ENCODE measurements at places on chromosomes 3 and 15.

- DNase-seq: no peak
Measured at GRCh38 chr3:57974796-57975388, 33.3 kb upstream of the FLNB start.

DNA sequence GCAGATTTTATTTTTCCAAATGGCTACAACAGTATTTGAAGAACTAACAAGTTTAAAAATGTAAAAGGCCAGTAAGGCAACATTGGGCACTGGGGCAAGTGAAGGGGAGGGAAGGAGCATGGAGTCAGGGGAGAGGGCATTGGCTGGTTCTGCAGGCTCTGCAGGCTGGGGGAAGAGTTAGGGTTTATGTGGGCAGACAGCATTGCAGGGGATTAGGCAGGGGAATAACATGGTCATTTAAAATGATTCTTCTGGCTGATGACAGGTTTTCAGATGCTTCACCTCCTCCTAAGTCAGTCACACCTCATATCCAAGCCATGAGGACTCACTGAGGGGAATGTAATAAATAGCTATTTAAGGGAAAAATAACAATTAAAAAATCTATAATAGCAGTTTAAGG, 52.6 kb downstream of the BTD start:
- no peak for DNase-seq

GRCh38 chr3:98563661-98564281, 29.6 kb downstream of the CPOX start:
- DNase-seq: no peak

- no peak for DNase-seq
Measured at GRCh38 chr15:47829667-47830066, 112.4 kb downstream of the SEMA6D start.

GRCh38 chr3:100562224-100562857, 47.1 kb upstream of the ADGRG7 start:
- DNase-seq: no peak

DNA sequence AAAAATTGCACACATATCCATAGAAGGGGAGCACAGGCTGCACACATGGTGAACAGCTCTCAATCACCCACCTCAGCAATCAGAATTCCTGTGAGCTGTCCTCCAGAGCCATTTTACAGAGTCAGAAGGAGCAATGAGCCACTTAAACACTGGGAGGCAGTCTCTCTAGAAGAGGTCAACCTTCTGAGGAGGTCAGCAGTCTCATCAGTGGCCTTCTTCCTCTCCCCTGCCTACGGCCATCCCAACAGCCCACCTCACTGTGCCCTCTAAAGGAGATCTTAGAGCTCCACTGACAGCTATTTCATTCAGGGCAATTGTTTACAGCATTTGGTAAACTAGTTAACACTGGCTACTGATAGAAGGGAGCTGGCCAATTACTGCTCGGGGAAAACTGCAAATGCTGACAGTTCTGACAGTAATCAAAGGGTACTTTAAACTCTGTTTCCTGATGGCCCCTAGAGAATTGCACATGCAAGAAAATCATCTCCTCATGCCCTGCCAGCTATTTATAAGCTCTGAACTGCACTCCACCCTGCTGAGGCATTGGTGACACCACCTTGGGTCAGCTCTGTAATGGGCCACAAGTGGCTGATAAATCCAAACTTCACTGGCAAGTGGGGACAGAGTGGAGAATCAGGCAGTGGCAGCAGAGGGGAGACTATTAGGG, 42.1 kb upstream of the TSPAN3 start:
- no peak for DNase-seq

- DNase-seq: no peak
Measured at GRCh38 chr3:106452096-106452495, 583.3 kb upstream of the CBLB start.

GRCh38 chr3:157081626-157082210, 78.2 kb downstream of the CCNL1 start:
- DNase-seq: peak; percentile 84

DNA sequence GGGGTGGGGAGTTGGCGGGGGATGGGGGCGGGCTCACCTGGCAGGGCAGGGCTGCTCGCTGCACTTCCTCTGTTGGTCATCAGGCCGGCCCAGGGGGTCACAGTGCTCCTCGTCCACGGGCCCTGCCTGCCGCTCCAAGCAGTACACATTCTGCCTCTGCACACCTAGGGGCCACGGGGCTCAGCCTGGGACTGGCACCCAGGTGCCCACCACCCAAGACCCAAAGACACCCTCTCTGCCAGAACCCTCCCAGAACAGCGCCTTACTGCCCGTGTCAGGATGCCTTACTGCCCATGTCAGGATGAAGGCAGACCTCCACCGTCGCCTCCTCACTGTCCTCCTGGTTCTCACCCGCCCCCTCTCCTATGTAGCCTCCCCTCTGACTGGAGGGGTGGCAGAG, 43.2 kb downstream of the ADAMTS7 start:
- no peak for DNase-seq

- DNase-seq: no peak
Measured at GRCh38 chr3:194277104-194277785, 73.9 kb downstream of the CPN2 start.

- no peak for DNase-seq
Measured at GRCh38 chr15:47719730-47720129, 2.4 kb downstream of the SEMA6D start.

- no peak for DNase-seq
Measured at GRCh38 chr15:73264881-73265280, 103.9 kb downstream of the HCN4 start.

- no peak for DNase-seq
Measured at GRCh38 chr15:63186065-63186464, 3.3 kb upstream of the RAB8B start.

- no peak for DNase-seq
Measured at GRCh38 chr15:23645371-23646164, 2.1 kb downstream of the MAGEL2 start.

- DNase-seq: no peak
Measured at GRCh38 chr3:42755681-42756578, 17.1 kb downstream of the CCDC13 start.

- no peak for DNase-seq
Measured at GRCh38 chr3:52682016-52682415, 3.7 kb downstream of the PBRM1 start.

DNA sequence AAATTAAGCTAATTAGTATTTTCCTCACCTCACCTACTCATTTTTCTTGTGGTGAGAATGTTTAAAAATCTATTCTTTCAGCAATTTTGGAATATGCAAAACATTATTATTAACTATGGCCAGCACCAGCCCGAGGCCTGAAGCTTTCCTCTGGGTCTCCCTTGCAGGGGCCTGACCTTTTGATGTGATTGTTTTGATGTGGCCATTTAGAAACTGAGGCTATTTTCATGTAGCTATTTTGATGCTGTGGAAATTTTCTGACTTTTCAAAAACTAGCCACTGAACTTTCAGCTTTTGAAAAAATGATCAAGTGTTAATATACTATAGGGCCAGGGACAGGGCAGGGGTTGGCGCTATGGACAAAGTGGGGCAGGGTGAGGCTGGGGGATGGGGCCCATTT, 8.2 kb upstream of the CCR9 start:
- DNase-seq: no peak

DNA sequence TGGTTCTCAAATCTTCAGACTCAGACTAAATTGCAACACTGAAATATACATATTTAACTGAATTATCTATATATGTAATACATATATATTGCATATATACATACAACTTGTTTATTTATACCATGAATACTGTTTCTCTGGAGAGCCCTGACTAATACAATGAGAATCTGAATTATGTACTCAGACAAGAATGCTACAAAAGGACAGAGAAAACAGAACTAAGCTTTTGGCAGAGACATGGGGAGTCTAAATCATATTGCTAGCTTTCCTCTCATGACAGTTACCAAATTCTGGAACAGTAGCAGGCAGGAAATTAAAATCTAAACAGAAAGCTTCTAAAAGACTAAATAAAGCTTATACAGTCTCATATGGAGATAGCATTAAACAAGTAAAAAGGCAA, 142.4 kb upstream of the KCNMB2 start:
- no peak for DNase-seq

DNA sequence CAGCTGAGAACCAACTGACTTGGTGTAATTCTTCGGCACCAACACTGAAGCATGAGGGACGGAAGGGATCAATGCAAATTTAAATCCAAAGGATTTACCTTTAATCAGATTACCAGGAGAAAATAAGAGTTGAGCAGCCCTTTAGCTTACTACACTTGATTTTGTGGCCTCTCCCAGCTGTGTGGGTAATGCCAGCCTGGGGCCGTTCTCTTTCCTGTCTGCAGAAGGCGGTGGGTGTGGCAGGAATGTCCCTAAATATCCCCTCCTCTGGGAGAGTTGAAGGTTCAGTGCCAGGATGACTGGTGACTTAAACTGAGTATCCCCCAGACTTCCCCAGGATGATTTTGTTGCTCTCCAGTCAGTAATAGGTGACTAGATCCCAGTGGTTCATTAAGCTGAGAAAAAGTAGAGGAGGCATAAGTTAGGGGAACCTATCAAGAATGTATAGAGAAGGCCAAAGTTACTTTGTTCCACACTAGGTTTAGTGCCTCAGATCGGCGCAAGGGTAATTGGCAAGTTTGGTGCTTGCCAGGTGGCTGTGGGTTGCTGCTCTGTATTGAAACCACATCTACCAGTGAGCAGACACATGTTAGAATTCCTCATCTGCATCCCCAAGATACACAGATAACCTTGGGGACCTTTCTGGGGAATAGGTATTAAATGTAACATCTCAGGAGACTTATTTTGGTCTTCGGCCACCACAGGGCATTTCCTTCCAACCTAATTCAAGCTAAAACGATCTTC, 23.1 kb downstream of the MAPKBP1 start:
- DNase-seq: no peak

DNA sequence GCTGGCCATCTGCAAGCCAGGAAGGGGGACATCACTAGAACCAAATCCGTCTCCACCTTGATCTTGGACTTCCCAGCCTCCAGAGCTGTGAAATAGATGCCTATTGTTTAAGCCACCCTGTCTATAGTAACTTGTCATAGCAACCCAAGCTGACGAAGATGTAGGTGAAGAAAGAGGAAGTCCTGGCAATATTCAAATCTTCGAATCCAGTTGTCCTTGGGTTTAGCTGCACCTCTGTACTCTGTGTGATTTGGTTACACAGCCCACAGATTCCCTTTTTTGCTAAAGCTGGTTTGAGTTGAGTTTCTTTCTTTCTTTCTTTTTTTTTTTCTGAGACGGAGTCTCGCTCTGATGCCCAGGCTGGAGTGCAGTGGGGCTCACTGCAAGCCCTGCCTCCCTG, 68.0 kb upstream of the XCR1 start:
- DNase-seq: no peak

GRCh38 chr3:145936971-145937370, 224.0 kb downstream of the PLOD2 start:
- no peak for DNase-seq

- DNase-seq: no peak
Measured at GRCh38 chr3:21989341-21990042, 238.5 kb upstream of the ZNF385D start.

DNA sequence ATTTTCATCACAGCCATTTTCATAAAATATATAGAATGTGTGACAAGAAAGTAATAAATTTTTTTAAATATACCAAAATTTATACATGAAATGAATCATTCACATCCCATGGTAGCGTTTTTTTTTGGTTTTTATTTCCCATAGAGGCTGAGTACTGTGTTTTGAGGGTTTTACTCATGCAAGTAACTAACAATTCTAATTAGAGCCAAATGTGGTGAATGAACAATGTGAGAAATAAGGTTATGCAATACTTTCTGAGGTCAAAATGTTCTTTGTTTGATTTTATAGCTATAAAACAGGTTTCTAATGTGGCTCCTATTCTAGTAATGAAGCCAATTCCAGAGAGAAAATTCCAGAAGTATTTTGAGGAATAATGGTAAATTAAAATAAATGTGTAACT, 386.8 kb downstream of the TBC1D5 start:
- DNase-seq: no peak

GRCh38 chr15:85099195-85099803, 117.6 kb downstream of the PDE8A start:
- DNase-seq: no peak

GRCh38 chr3:78825858-78826215, 942.0 kb downstream of the ROBO1 start:
- DNase-seq: no peak

- DNase-seq: no peak
Measured at GRCh38 chr3:150887031-150887430, 18.2 kb downstream of the MINDY4B start.

DNA sequence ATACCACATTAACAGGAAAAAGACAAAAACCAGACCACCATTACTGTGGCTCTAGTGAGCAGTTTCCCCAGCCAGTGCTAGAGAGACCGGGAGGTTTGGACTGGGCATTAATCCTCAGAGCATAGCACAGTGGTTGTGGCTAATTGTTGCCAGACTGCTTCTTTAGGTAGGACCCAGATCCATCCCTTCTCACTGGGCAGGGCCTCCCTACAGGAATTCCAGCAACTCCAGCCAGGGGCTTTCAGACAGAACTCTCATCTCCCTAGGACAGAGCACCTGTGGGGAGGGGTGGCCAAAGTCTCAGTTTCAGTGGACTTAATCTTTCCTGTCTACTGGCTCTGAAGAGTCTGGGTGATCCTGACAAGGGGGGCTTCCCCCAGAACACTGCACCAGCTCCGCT, 759.6 kb downstream of the SQOR start:
- DNase-seq: no peak

DNA sequence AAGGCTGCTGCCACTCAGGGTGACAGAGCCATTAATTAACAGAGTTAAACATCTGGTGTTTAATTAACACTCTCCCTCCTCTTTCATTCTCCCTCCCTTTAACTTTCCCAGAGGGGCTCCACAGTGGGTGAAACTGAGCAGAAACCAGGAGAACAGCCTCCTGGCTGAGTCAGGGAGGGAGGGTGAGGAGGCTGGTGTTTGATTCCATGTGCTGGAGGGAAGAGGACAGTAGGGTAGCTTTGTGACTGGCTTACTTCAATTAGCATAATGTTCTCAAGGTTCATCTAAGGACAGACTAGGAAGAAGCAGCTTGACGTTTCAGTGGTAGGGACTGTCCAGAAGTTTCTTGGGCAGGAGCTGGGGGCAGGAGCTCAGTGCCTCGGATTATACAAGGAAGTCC, 62.8 kb downstream of the SEMA5B start:
- no peak for DNase-seq

DNA sequence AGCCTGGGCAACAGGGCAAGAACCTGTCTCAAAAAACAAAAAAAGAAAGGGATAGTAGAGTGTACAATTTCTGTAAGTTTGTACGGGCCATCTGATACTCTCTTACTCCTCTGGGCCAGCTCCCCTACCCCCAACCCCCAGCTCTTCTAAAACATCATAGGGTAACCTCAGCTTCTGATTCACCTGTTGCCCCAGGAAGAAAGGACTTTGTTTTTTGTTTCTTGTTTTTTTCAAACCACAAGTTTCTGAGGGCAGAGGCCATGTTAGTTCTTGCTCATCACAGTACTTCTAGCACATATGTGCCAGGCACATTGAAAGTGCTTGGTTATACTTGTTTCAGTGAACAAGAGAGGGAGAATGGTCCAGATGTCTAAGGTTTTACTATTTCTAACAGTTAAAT, 20.2 kb downstream of the ATOSA start:
- no peak for DNase-seq

GRCh38 chr3:52249683-52250082, 4.1 kb downstream of the PPM1M start:
- DNase-seq: no peak

GRCh38 chr3:114290911-114291901, 2.6 kb upstream of the TIGIT start:
- peak; percentile 92 for DNase-seq

GRCh38 chr3:189529889-189530471, 101.2 kb upstream of the TP63 start:
- no peak for DNase-seq

GRCh38 chr15:53802672-53803071, 43.2 kb upstream of the WDR72 start:
- no peak for DNase-seq

GRCh38 chr3:86594838-86595237, 396.1 kb downstream of the VGLL3 start:
- DNase-seq: no peak

- DNase-seq: no peak
Measured at GRCh38 chr3:167032267-167032876, 347.7 kb downstream of the ZBBX start.

All from stimulated activated CD8-positive, alpha-beta memory T cell treated with anti-CD3 and anti-CD28 coated beads, Interleukin-7, amount 100 ng/mL, for 1 hour (primary cell).